ENCODE measurements at places on chromosomes 2 and 18.

GRCh38 chr2:95004711-95005110 is 20.8 kb upstream of the MAL start:
- no peak for DNase-seq

DNA sequence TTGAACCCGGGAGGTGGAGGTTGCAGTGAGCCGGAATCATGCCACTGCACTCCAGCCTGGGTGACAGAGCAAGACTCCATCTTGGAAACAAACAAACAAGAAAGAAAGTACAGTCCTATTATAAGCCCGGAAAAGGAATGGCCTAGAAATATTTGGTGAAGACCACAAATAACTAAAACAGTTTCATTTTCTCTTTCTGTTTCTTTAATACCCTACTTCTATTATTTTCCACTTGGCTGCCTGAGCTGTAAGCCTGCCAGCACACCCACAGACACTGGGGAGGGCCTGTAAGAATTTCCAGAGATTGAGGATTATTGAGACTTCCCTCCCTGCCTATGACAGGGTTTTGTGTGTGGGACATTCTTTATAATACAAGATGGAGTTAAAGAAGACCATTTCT is 188.0 kb upstream of the DCC start:
- no peak for DNase-seq

DNA sequence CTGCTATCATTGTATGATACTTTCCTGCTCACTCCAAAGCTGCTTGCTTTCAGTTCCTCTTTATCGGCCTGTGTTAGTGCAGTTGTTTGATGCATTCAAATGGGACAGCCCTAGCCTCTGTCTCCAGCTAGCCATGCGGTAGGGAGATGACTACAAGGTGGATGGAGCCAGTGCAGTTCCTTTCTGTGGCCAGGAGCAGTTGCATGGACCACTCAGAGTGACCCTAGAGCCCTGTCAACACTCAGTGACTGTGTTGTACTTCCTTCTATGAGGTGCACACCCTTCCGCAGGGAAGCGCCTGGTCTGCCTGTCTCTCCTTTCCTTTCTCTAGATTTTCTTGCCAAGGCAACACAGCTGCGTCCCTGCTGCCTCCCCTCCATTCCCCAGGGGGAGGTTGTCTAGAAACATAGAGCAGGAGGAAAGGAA is 33.8 kb downstream of the KCNS3 start:
- DNase-seq: no peak

DNA sequence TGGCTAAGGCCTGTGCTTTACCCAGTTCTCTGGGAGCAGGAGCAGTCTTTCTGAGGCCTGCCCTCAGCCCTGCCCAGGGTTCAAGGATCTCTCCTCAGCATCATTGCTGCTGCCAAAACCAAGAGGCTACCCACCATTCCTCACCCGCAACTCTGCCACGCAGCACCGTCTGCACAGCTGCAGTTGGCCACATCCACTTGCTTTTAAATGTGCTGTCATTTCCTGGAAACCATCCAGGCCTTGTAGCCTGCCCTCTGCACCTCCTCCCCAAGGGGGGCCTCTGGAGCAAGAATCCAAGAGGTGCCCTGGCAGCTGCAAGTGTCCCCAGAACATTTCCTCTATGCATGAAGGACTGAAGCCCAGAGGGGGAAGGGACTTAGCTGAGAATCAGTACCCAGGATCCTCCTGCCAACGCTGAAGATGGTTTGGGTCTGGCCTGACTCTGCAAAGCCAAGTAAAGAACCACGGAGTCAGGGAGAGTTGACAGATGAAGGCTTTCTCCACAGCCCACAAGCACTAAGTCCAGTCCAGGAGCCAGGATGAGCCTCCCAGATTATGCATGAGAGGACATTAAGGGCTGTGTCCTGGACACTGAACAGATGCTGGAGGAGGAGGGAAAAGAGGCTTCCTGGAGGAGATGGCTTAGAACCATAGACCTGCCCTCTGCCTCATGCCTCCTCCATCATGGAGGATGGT is 14.9 kb downstream of the EMX1 start:
- DNase-seq: no peak

DNA sequence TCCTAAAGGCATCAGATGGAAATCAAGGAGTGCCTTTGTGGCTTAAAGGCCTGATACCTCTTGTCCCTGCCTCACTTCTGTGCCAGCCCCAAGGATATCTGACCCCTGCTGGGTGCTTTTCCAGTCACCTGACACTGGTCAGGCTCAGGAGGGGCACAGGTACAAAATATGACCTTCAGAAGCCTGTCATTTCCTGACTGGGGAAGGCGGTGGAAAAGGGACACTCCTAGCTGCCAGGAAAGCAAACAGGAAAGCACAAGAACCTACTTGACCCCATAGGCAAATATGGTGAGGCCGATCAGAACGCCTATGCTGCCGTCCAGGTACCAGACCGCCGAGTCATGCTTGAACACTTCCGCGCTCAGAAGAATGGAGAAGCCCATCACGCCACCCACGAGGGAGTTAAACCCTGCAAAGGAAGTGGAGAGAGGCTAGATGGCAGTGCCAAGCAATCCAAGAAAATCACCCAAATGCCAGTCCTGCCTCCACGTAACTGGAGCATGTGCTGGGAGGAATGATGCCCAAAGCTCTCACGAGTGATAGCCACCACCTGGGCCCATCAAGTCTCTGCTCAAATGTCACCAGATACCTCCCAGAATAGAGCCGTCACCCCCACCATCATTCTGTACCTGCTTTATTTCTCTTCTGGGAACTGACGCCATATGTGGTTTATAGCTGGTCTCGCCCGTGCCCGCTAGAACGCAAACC is 204.0 kb downstream of the MGAT5 start:
- no peak for DNase-seq

GRCh38 chr2:66667301-66667700 is 232.4 kb downstream of the MEIS1 start:
- no peak for DNase-seq

DNA sequence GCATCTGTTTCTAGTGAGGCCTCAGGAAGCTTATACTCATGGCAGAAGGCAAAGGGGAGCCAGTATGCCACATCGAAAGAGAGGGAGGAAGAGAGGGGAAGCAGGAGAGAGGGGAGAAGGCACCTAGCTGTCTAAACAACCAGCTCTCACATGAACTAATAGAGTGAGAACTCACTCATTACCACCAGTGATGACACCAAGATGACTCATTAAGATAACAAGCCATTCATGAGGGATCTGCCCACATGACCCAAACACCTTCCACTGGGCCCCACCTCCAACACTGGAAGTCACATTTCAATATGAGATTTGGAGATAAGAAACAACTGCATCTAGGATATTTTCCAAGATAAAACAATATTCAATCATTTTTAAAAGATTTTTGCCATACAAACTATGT is 753.9 kb upstream of the ZEB2 start:
- no peak for DNase-seq

- no peak for DNase-seq
Observed at GRCh38 chr2:4903656-4904348, 788.4 kb upstream of the SOX11 start.

GRCh38 chr2:158556124-158556523 is 99.4 kb downstream of the PKP4 start:
- no peak for DNase-seq

DNA sequence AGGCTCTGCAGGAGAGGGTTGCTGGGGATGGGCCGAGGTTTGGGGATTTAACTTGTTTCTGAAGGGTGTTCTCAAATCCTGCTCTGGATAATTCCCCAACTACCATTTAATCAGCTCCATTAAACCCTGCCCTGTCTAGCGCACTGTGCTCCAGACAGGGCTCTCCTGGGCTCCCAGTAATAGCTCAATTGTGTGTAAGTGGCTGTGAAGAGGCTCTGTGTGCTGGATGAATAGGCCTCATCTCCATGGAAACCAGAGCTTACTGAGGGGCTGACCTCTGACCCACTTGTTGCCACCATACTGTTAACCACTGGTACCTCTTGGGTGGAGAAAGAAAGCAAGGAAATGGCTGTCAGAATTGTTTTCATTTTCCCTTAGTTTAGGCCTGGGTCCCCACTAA is 92.9 kb downstream of the TGOLN2 start:
- DNase-seq: no peak

DNA sequence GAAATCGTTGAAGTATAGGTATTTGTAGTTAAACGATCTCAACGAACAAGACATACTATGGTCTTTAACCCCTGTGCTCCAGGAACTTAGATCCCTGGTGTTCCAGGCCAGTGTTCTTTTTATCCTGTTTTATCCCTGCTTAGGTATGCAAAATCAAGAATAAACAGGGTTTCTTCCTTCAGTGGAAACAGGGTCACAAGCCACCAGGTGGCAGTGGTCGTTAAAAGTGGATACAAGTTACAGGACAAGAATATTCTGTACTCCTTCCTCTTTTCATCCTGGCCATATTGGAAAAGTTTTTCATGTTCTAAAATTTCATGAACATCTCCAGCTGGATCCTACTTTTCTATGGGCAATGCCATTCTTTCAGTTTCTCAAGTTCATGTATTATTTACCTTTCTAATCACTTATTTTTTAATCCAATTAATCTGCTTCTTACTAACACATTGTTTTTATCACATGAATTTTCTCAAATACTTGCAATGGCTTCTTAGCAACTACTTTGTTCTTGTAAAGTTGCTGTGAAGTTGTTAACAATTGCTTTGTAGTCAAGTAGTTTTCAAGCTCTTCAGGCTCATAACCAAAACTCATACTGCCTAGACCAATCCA is 16.4 kb upstream of the HNMT start:
- DNase-seq: no peak

DNA sequence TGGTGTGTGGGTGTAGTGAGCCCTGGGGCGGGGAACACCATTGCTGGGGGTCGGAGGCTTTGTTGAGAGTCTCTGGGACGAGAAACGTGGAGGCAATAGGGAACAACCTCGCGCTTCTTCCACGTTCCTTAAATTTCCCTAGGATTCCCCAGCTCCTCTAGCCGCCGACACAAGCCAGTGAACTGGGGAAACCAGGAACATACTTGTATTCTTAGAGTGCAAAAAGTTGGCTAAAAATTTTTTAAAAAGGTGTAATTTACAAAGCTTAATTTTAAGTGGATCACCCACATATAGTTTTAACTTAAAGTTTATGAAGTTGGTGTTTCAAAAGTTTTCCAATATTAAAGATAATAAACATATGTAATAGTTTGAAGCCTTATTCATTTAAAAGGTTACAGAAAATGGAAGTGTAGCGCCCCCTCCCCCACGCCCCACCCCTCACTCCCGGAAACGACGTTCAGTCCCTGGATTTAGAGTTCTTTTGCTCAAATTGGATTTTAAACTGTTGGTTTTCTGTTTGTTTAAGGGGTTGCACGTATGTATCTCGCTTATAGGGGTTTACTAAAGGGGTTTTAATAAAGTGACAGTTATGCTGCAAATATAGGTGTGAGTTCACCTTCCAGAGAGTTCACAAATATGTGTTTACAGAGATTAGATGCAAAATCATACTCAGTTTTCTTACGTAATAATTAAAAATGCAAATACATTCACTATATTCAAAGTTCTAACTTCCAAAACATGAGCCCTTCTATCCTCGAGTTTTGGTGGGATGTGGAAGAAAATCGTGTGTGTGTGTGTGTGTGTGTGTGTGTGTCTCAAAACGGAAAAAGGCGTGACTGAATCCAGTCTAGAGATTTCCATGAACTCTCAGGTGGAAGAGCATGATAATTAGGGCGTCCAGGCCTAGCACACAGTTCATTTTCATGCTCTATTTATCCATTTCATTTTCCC is 872 bp downstream of the DSG2 start:
- no peak for DNase-seq

- DNase-seq: no peak
Observed at GRCh38 chr18:39480494-39481195, 1915.0 kb upstream of the CELF4 start.

- DNase-seq: no peak
Observed at GRCh38 chr2:14806613-14807012, 174.1 kb downstream of the LRATD1 start.

- DNase-seq: no peak
Observed at GRCh38 chr2:127670957-127671290, 4.4 kb downstream of the LIMS2 start.

DNA sequence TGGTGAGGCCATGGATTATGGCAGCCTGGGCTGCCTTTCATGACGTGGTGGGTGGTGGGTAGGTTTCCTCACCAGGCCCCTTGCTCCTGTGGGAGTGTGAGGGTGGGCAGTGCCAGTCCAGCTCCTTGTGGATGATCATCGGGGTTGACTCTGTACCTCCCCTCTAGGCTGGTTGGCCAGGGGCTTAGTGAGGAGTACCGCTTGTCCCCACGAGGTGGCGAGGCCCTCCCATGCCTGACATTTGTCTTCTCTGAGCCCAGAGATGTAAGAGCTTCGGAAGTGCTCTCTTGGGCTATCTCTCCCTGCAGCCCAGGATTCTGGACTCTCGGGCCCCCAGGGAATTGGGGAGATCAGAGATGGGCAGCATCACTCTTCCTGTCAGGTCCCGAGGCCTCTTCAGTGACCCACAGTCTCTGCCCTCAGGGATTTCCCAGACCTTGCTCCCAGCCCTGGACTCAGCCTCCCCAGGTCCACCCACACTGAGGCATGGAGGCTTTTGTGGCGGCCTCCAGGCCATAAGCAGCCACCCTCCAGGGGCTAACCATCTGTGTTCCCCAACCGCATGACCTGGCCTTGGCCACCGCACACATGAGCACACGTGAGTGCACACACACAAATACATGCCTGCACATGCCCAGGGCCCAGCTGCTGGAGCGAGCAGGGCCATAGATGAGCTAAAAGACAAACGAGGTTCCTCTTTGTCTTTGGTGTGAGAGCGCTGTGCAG is 6.5 kb downstream of the SPR start:
- no peak for DNase-seq

DNA sequence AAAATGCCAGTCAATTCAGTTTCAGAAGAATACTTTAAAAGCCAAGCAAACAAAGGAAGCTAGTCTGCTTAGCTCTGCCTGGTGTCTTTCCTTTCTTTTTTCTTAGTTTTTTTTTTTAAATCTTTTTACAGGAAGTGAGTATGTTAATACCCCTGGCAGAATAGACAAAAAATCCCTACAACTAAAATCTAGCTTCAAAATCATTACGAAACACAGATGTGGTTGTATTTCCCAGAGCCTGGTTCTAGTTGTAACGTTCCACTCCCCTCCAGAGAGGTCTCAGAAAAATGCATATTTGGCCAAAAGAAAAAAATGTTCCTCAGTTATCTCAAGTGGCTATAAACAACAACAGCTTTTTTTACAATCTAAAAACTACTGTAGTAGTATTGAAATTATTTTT is 202.1 kb upstream of the RND3 start:
- DNase-seq: no peak

DNA sequence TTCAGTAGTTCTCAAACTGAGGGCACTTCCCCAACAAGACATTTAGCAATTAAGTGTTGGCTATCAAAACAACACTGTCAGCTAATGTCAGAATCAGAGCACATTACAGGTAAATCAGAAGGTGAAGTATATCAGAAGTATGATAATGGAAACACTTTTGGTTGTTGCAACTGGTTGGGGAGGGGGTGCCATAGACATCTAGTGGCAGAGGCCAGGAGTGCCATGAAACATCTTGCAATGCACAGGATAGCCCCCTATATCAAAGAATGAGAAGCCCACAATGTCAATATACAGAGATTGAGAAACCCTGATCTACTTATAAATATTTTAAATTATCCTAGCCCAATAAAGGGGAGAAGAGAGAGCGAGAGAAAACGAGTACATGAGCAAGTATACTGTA is 4.9 kb upstream of the XPO1 start:
- DNase-seq: no peak
